ENCODE measurements at places on chromosomes 6 and 20. TPM values are rescaled to one million over a fixed set of nuclear protein-coding genes. Genes with fewer than 3 reads are reported as not detected.

GRCh38 chr6:166005401-166005943 lies 162.2 kb downstream of the TBXT start:
- DNase-seq: no peak

- DNase-seq: no peak
Measured at GRCh38 chr20:41080866-41081265, 52.2 kb downstream of the TOP1 start.

DNA sequence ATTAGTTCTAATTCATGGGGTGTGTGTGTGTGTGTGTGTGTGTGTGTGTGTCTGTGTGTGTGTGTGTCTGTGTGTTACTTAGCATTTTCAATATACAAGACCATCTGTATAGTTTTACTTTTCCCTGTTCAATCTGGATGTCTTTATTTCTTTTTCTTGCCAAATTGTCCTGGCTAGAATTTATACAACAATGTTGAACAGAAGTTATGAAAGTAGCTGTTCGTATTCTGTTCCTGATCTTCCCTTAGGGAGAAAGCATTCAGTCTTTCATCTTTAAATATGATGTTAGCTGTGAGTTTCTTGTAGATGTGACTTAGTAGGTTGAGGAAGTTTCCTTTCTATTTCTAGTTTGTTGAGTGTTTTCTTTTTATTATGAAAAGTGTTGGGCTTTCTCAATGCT lies 334.7 kb upstream of the RNF24 start:
- no peak for DNase-seq

Gene SCRT2
- not detected for total RNA-seq

Gene HEY2
- 2.4 TPM for total RNA-seq

All from mucosa of gallbladder (tissue), 1 donor.